Occipital lobe (tissue), 3 donors: ENCODE measurements at places on chromosomes 3 and 15. TPM values are rescaled to one million over a fixed set of nuclear protein-coding genes. Genes with fewer than 3 reads are reported as not detected.

DNA sequence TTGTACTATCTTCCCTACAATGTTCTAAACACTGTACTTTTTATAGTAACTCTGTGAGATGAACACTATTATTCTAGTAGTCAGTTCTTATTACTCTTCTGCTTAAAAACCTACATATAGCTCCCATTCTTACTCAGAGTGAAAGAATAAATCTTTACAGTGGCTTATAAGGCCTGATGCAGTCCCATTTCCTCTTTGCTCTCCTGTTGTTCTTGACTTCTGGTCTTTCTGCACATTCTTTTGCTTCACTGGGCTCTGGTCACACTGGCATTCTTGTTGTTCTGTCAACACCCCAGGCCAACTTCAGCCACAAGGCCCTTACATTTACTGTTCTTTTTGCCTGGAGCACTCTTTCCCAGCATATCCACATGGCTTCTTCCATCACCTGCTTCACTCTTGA lies 58.2 kb upstream of the TP63 start:
- no peak for DNase-seq

- no peak for DNase-seq
These were observed 440.7 kb downstream of the MAGI1 start for GRCh38 chr3:65597952-65598413.

Gene PIF1
- total RNA-seq: 0.47 TPM

DNA sequence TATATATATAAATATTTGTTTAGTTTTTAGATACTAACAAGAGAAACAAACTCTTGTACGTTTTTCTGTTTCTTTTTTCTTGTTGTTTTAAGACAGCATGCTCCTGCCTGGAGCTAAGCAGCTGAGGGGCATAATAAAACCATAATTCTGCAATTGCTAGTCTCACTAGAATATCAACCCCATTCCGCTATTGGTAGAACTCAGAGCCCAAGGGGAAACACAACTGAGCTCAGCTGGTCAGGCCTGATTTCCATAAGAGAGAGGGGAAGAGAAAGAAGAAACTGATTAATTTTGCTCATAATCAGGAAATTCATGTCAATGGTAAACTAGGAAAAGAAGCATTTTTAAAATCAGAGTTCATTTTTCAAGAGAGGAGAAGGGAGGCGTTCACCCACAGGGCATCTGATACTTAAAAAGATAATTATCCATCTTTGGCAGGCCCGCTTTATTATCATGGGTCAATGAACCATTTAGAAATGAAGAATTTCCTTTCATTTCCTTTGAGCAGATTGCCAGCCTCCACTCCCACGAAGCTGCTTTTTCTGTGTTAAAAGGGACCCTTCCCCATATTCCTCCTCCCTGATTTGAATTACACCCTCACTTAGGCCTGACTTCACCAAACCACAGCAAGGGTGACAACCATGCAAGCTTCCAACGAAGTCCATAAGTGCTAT lies 965.3 kb upstream of the CFAP20DC start:
- DNase-seq: no peak

- DNase-seq: no peak
These were observed 2.6 kb downstream of the SACM1L start for GRCh38 chr3:45691842-45692241.

- DNase-seq: no peak
These were observed 179.1 kb upstream of the RGMA start for GRCh38 chr15:93268066-93268465.
